Right hindlimb (tissue), 1 donor: ENCODE measurements at places on chromosomes 3 and 15.

GRCh38 chr15:90055182-90055581, 47.1 kb downstream of the IDH2 start:
- DNase-seq: no peak

DNA sequence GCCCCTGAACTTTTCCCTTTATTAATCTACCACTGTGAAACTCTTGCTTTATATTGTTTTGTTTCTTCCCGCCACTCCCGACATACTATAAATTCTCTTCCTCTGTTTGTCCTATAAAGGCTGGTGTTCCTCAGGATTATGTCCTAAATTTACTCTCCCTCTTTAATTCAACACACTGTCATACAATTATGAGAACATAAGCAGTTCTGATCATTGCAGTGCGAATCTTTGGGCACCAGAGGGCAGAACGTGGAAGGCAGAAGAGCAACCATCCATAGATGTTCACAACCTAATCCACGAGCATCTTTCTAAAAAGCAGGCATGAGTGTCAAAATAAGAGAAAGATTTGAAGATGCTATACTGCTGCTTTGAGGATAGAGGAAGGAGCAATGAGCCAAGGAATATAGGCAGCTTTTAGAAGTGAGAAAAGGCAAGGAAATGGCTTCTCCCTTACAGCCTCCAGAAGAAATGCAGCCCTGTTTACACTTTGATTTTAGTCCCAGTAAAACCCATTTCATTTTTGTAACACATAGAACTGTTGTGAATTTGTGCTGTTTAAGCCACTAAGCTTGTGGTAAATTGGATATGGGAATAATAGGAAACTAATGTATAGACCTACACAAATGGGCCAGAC, 179.4 kb downstream of the GBE1 start:
- DNase-seq: peak; percentile 20

- no peak for DNase-seq
Observed at GRCh38 chr15:35481992-35482391, 64.0 kb downstream of the DPH6 start.

DNA sequence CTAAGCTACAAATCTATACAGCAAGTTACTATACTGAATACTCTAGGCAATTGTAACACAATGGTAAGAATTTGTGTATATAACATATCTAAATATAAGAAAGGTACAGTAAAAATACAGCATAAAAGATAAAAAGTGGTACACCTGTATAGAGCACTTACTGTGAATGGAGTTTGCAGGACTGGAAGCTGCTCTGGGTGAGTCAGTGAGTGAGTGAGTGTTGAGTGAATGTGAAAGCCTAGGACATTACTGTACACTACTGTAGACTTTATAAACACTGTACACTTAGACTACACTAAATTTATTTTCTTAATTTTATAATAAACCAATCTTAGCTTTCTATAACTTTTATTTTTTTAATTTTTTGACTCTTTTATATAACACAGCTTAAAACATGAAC, 123.1 kb downstream of the ZMAT3 start:
- DNase-seq: no peak

DNA sequence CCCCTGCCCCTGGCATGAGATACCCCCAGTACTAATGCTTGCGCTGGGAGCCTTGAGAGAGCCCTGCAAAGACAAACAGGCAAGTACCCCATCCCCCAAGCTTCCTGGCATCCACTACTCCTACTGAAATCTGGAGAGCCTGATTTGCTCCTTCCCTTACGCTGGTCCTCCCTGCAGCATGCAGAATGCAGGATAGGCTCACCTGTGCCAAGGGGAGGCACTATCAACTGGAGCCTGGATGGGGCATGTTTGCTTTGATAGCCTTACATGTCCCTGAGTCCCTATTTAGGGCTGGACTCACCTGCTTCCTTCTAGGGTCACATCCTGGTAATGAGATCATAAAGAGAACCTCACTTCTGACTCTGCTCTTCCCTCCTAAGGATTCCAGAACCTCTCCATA, 42.9 kb downstream of the RAB11A start:
- DNase-seq: no peak

DNA sequence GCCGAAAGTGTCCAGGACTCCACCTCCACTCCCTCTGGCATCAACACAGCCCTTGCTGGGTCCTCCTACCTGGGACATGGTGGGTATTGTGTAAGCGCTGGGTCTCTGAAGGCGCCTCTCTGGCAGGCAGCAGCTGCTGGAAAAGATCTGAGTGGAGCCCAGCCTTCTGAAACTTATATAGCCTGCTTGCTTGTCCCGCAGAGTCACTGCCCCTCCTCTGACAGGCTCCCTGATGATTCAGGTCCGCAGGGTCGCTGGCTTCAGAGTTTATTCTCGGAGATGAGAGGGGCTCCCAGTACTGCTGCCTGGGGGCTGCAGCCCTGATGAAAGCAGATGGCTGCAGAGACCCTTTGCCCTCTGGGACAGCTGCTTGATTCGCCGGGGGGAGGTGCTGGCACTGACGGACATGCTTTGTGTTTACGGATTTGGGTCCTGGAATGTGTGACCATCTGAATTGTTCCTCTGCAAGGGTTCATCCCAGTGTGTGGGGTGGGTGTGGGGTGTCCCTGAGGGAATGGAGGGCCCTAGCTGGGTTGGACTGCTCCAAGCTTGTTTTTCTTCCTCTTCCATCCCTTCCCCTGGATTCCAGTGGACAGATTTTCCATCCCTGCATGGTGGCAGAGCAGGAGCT, at the start of gene MUSTN1:
TSS of gene MUSTN1 (minus strand) at position 149 of the 631 bp plus-strand sequence. CDS start at position 78, 71 bp downstream.
- peak; percentile 80 for DNase-seq

DNA sequence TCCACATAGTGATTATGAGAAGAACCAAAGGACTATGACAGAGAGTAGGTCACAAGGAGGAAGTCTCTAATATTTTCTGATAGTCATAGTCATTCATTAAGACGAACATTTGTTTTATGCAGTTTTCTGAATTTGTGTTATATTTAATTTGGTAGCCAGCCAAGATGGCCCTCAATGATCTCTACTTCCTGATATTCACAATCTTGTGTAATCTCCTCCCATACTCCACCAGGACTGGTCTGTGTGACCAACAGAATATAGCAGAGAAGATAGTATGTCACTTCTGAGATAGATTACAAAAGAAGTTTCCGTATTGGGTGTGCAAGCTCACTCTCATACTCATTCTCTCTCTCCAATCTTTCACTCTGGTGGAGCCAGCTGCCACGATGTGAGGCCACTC, 30.8 kb downstream of the HLTF start:
- DNase-seq: no peak

- no peak for DNase-seq
Observed at GRCh38 chr3:197854596-197855343, 63.7 kb downstream of the LRCH3 start.

DNA sequence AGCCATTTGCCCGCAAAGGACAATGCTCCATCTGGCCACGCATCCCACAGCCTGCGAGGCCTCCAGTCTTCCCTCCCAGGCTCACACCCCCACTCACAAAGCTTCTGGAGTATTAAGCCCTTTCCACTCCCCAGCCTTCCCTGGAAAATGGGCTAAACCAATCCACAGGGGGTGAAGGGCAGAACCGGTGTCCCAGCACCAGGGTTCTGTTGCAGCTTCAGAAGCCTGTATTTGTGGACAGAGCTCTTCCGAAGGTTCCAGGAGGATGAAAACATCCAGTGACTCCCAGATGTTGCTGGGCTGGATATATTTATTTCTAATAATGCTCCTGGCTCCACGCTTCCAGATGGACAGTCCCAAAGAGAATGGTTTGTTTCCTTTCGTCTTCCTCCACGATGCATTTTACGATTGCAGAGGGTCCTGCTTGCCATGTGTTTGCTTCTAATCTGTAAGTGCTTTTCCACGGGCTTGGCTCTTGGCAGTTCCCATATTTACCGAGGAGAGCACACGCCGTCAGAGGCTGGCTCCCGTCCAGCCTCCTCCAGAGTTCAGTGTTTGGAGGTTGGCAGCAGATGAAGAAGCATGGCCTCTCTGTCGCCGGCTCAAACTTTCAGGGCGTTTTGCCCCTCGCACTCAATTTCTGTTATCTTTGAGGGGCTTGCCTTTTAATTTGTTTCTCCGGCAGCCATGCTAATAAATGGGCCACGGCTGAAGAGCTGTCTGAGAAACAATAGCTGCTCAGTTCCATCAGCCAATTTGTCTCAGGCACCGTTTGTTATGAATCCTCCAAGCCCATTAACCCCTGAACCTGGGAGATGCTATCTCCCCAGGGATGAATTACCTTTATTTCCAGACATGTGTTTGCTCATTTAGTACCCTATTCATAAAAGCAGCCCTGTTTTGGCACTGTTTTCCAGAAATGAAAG, 367.9 kb upstream of the PROK2 start:
- DNase-seq: peak; percentile 89

GRCh38 chr3:18772699-18773305, 347.7 kb upstream of the SATB1 start:
- no peak for DNase-seq

GRCh38 chr3:48851407-48851806, 3.7 kb upstream of the PRKAR2A start:
- DNase-seq: peak; percentile 64

- DNase-seq: no peak
Observed at GRCh38 chr3:177378168-177378567, 180.9 kb upstream of the TBL1XR1 start.

GRCh38 chr3:119600732-119601131, 3.0 kb downstream of the PLA1A start:
- DNase-seq: no peak

GRCh38 chr3:42786212-42786611, 13.2 kb upstream of the CCDC13 start:
- no peak for DNase-seq

DNA sequence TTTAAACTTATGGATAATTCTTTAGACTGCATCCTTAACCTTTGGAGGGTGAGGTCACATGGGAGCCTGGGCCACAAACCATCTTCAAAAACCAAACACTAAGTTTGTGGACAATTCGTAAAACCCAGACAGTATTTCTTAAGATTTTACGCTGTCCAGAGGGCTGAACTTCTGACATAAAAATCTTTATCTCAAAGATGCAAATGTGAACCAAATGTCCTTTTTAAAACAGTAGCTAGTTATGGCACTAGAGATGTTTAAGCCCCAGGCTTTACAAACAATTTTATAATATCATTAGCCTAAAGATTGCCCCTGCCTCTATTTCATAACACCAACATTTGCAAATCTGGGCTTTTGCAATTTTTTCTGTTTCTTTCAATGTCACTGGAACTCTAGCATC, 287.2 kb downstream of the SATB1 start:
- DNase-seq: no peak

GRCh38 chr15:92524161-92524560, 130.5 kb downstream of the ST8SIA2 start:
- DNase-seq: no peak

DNA sequence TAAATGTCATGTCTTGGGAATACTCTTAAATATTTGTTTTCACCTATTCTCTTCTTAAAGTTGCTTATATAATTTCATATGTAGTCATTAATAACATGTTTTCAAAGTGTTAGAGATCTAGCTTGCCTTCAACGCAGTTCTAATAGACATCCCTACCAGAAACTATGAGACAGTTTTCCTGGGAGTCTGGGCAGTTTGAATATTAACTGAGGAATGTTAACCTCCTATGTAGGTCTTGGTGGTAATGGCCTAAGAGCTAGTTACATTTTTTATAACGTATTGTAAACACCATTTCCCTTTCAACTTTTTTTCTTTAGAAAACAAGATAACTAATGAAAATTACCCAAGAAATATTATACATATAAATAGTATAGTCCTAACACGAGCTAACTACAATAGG, 328.2 kb downstream of the TIGIT start:
- DNase-seq: no peak

DNA sequence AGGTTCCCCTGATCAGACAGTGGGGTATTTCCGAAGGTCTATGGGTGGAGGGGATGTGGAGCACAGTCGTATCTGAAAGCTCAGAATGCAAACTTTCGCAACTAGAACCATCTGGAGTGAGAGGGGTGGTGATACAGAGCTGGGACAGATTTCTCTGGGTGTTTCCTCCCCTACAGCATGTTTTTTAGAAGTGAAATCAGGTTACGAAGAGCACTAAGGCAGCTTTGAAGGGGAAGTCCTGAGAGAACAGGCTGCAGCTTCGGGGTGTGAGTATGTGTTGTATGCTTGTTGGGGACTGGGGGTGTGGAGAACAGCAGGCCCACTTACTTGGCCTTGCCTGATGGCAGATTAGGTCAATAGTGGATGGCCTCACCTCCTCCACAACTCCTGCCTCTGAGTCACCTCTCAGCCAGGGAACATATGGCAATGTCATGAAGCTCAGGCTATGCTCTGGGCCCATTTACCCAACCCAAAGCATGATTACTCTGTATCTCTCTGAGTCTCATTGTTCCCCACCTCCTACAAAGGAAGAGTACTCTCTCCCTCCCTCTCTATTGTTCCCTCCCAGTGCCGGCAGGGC, 107.2 kb upstream of the RASGRP1 start:
- no peak for DNase-seq

- DNase-seq: no peak
Observed at GRCh38 chr15:27353856-27354255, 382.9 kb downstream of the GABRG3 start.

- no peak for DNase-seq
Observed at GRCh38 chr3:114834175-114834940, 312.7 kb downstream of the ZBTB20 start.

GRCh38 chr3:179676081-179676480, 23.2 kb downstream of the USP13 start:
- DNase-seq: no peak

DNA sequence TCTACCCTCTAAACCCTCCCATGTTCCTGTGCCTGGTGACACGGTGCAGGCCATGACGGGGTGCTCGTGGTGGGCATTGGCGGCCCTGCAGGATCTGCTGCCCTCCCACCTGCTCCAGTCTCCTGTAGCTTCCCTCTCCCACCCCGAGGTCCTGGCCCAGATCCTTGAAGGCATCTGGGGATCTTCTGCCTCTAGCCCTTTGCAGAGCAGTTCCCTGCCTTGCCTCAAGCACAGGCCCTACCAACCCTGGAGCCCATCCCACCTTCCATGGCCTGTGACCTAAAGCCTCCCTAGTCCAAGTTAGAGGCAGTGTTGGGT, 27.5 kb upstream of the SEC13 start:
- DNase-seq: no peak

DNA sequence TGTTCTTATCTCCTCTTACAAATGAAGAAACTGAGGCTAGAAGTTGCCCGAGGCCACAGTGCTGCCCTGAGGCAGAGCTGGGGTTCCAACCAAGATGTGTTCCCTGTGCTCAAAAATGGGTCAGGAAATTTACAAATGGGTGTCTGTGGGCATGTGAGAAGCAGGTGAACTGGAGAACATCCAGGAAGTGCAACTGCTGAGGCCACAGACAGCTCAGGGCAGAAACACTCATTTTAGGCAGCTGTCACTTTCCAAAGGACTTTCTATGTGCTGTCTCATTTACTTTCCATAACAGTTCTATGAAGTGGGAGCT, 47.2 kb upstream of the ATP2B2 start:
- DNase-seq: no peak
